M059J (cell line): ENCODE measurements at places on chromosomes 3 and 15.

GRCh38 chr3:59829527-59829926, 779.7 kb upstream of the CFAP20DC start:
- no peak for DNase-seq

DNA sequence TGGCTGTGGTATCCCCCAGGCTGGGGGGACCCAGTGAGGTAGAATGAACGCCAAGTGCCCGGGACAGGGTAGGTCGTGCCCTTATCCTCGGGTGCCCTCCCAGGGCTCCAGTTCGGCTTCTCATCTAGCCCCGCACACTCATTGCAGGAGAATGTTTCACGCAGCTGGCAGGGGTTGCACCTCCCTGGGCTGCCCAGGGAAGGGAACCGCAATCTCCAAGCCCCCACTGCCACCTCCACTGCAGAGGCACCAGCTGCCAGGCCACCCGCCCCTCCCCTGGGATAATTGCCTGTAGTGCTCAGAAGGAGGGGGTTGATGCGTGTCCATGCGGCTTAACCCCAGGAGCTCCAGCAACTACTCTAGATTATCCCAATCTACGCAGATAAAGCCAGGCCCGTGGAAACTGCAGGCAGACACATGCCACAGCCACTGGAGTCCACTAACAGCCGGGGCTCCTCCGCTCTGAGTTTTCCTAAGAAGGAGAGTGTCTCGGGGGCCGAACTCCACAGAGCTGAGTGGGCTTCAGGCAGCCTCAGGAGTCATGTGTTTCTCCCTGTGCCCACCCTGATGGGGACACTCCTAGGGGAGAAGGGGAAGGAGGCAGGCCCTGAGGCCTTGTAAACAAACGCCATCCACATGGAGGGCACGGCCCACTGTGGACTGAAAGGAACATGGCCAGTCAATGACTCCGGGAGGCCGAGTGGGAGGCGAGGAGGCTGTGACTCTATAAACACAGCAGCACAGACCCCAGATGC, 137.2 kb upstream of the IQSEC1 start:
- DNase-seq, result no peak

DNA sequence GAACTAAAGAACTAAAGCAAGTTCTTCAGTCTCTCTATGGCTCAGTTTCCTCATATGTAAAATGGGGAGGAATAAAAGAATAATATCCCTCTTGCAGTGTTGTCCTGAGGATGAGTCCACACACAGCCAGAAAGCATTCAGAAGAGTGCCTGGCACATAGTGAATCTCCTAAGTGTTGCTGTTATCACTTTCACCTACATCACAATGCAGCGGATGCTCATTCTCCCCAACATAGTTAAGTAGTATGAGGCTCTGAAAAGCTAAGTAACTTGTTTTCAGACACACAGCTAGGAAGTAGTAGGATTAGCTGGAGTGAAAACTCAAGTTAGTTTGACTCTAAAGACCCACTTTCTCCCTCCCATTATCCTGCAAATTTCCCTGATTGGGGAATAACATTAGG, 9.1 kb upstream of the USP3 start:
- no peak for DNase-seq

- no peak for DNase-seq
These were observed 116.5 kb downstream of the LRRK1 start for GRCh38 chr15:101035611-101036010.
